ENCODE measurements at places on chromosomes 1 and 21.
A peak's percentile ranks its signal among the peaks of the same experiment; 100 is the strongest.

DNA sequence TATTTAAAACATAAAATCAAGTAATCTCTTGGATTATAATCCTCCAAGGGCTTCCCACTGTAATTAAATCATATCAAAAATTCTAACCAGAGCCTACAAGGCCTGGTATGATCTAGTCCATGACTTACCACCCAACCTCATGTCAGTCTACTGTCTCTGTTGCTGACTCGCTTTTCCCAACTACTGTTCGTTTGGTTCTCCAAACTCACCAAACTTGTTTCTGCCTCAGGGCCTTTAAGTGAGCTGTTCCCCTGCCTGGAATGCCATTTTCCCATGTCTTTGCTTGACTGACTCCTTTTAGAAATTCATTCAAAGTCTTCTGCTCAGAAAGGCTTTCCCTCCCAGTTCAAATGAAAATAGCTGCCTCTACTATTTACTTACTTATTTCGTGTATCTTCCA lies 95.9 kb downstream of the ZC3H11B start:
- no peak for DNase-seq

DNA sequence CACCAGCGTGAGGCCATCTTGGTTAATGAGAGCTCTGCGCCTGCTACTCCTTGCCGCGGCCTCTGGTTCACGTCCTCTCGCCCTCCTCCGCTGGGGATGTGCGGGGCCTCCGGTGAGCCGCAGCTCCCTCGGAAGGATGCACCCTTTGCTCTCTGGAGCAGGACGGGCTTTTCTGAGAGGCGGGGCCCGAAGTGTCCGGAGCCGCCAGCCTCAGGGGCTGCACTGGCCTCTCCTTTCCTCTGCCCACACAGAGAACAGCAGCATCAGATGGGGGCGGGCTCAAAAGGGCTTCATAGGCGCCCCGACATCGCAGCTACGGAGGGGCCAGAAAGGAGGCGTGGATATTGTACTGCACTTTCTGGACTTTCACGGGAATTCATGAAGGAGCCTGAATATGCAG lies 284.7 kb downstream of the CAMTA1 start:
- peak; percentile 9 for DNase-seq

DNA sequence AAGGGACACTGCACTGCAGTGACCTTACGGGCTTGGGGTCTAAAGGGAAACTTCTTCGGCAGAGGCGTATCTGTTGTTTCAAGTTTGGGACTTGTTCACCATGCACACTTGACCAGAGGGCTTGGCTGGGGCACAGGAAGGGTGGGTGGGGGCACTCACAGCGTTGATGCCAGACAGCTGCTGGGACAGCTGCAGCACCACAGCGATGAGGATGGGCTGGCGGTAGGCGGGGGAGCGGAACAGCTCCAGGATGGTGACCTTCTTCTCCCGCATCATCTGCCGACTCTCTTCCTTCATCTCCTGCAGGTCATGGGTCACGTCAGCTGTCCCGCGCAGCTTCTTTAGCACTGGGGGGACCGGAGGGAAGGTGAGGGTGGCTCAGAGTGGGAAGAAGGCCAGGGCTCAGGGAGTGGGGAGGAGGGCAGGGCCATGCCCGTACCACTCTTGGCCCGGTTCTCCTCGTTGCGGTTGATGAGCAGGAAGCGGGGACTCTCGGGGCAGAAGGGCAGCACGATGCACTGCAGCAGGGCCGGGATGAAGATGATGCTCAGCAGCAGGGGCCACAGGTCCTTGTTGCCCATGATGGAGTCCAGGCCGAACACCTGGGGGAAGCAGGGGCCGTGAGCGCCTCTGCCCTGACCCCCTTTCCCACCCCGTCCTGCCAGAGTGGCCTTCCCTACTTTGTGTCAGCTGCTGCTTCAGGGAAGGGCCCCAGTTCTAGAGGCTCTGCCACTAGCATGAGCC lies 29.1 kb downstream of the SLC2A1 start:
- DNase-seq: no peak

DNA sequence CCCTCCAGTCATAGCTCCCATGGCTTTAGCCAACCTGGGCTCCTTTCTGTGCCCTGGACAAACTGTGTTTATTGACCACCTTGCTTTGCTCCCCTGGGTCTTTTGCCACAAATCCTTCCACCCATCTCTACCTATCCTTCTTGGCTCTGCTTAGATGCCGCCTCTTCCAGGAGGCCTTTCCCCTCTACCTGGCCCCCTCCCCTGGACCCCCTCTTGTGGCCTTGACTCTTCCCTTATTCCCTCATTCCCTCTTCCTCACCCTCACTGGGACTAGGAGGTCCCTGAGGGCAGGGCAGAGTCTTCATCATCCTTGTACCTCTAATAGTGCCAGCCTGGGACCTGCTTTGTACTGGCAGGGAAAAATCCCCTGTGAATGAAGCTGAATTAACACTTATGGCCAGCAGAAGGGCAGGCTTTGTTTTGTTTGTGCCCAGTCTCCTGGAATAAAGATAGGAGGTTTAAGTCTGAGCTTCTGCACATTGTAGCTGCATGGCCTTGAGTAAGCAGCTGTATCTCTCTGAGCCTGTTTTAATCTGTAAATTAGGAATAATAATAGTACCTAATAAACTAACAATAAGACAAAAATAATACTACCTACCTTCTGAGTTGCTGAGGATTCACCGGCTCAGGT lies 13.7 kb downstream of the PTPRU start:
- no peak for DNase-seq

- DNase-seq: no peak
Observed at GRCh38 chr1:43104027-43104763, 67.9 kb downstream of the EBNA1BP2 start.

DNA sequence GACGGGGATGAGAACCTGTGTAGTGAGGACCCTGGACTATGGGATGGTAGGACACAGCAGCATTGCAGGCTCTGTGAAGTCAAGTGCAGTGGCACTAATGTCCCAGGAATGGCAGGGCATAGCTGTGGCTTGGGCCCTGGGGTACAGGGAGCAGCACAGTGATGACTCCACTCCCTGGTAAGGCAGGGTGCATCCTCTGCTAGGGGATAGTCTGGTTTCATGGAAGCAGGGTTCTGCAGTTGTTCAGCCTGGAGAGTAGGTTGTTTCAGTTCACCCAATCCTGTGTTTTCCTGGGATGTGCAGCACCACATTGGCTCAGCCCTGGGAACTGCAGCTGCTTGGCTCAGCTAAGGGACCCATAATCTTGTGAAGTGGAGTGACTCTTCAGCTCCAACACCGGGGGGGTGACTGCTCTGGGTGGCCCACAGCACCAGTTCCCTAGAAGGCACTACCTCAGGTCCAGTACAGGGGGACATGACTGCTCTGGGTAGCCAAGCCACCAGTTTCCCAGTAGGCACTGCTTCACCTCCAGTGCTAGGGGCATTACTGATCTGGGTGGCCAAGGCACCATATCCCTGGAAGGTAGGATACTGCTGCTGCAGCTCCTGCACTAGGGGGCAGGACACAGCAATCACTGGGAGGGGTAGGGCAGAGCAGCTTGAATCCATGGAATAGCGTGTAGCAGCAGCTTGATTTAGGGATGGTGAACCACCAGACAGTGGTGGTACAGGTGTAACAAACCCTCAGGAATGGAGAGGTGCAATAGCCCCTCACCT lies 15.3 kb upstream of the C1orf185 start:
- no peak for DNase-seq

DNA sequence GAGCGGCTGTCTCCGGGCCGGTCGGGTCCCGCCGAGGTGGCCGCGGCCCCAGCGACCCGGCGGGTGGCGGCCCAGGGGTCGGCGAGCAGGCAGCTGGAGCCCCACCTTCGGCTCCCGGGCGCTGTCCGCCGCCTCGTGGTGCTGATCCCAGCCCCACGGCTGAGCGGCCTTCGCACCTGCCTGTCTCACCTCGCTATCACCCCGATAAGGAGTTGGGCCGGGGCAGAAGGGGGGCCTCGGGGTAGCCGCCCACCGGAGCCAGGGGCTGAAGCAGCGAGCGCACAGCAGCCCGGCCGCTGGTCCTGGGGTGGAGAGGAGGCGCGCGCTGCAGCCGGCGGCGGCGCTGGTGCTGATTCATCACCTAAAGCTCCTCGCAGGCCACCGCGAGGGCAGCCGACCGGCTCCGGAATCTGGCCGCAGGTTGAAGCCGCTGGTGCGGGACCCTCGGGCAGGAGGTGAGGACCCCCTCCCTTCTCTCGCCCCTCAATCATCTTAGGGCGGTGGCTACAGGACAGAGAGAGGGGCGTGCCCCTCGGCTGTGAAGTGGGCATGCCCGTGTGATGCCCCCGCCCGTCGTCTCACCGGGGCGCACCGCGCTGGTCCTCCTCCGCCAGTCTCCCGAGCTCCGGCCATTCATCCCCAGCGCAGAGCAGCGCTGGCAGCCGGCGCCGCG lies 575 bp downstream of the TRIM67 start:
- peak; percentile 55 for DNase-seq

- no peak for DNase-seq
Observed at GRCh38 chr1:57473448-57473847, 49.6 kb upstream of the DAB1 start.

DNA sequence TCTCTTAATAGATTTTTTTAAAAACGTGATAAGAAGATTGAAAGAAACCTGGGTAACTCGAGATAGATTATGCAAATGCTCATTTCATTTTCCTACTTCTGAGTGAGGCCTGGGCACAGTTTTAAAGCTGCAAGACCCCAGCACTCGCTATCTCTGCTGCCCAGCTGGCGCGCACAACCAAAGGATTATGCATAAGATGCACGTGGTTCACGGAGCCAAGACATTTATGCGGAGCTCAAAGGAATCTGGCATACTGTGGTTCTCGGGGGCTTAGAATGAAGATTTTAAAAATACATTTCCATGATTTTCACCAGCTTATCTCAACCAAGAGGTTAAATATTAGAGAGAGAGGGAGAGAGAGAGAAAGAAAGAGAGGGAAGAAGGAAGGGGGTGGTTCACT lies 210.9 kb downstream of the DSCAM start:
- DNase-seq: no peak

Measured in AG08395 (cell line).